ENCODE measurements at places on chromosomes 2 and 18. TPM values are rescaled to one million over a fixed set of nuclear protein-coding genes. Genes with fewer than 3 reads are reported as not detected.

- no peak for DNase-seq
- H3K27me3 ChIP-seq, result no peaks in the 10 kb centered on the region
- H3K27ac ChIP-seq, result no peak overlapping the region
- peaks cover 4% of the 10 kb centered on the region for H3K4me1 ChIP-seq
Measured at GRCh38 chr18:27447930-27448329, 262.8 kb upstream of the CHST9 start.

DNA sequence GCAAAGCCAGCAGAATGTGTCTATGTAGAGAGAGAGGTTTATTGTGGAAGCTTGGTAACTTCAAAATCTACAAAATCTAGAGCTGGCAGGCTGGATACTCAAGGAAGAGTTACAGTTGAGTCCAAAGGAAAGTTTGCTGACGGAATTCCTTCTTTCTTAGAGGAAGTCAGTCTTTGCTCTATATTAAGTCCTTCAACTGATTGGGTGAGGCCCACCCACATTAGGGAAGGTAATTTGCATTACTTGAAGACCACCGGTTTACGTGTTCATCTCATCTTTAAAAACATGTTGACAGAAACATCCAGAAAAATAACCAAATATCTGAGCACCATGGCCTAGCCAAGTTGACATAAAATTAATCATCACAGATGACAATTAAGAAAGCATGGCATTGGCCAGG is 101.5 kb downstream of the TEX51 start:
- H3K27ac ChIP-seq, result no peak overlapping the region
- peaks cover 5% of the 10 kb centered on the region for H3K27me3 ChIP-seq
- no peak for DNase-seq
- H3K4me1 ChIP-seq, result no peaks in the 10 kb centered on the region
- no peak overlapping the region for H3K4me3 ChIP-seq
- H3K36me3 ChIP-seq, result no peaks in the 10 kb centered on the region

GRCh38 chr2:239590995-239591915 is 190.4 kb upstream of the HDAC4 start:
- no peak overlapping the region for H3K4me3 ChIP-seq
- H3K27me3 ChIP-seq, result no peaks in the 10 kb centered on the region
- DNase-seq, result no peak
- H3K36me3 ChIP-seq, result no peaks in the 10 kb centered on the region

The NCOA1 gene
- 113 TPM for total RNA-seq

DNA sequence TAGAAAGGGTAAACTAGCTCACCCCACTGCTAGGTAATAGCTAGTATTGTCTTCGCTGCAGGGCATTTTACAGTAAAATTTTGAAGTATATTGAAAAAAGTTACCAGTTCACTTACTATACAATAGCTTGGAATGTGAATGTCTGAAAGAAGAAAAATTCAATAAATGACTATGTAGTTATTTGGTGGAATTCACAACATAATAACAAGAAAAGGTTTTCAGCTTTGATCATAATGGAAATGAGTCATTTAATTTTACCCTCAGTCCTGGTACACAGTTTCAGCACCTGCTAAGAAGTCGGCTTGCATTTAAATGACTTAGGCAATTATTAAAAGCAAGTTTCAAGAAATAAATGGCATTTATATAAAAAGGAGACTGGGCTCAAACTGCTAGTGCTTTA is 90.4 kb downstream of the NUP35 start:
- DNase-seq, result no peak
- H3K36me3 ChIP-seq, result no peaks in the 10 kb centered on the region
- no peak overlapping the region for H3K4me3 ChIP-seq
- no peaks in the 10 kb centered on the region for H3K4me1 ChIP-seq

The RHBDD1 gene
- 1.5 TPM for total RNA-seq

DNA sequence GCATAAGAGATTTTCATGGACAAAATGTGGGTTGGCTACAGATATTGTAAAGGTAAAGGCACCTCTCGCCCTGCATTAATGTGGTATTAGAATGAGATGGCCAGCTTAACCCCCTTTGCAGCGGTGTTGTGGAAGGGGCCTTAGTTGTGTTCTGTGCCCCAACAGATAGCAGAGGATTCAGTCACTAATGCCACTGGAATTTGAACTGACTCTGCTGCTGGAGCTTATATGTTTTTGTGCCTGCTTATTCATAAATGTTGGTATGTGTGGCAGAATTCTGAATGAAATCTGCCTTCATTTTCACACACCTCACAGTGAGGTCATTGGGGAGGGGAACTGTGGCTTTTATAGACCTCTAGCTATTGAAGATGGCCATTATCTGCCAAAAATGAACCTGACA is 90.7 kb upstream of the ITGA6 start:
- no peak overlapping the region for H3K27ac ChIP-seq
- H3K36me3 ChIP-seq, result no peaks in the 10 kb centered on the region
- no peaks in the 10 kb centered on the region for H3K27me3 ChIP-seq
- H3K4me1 ChIP-seq, result peaks cover 12% of the 10 kb centered on the region
- H3K4me3 ChIP-seq, result no peak overlapping the region

The NDUFB3 gene
- total RNA-seq, result 126 TPM

The CAVIN2 gene
- 10.2 TPM for total RNA-seq

DNA sequence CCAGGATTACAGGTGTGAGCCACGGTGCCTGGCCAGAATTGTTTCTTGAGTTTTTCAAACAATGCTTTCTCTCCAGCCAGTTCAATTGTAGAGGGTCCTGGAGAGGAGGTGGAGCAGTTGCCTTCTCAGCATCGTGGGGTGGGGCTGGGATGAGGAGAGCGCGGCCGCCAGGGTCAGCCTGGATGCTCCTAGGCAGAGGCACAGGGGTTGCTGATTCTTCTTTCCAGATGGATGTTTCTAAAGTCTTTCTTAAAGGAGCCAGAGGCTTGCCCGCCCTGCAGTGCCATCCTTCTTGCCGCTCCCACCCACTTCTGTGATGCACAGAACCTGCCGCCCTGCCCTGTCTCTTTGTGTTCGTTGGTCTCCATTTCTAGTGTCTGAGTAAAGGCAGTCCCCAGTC is 61.1 kb downstream of the AGAP1 start:
- peaks cover 4% of the 10 kb centered on the region for H3K4me1 ChIP-seq
- no peaks in the 10 kb centered on the region for H3K36me3 ChIP-seq
- H3K4me3 ChIP-seq, result no peak overlapping the region
- DNase-seq, result no peak

The STK39 gene
- total RNA-seq, result 7.9 TPM

DNA sequence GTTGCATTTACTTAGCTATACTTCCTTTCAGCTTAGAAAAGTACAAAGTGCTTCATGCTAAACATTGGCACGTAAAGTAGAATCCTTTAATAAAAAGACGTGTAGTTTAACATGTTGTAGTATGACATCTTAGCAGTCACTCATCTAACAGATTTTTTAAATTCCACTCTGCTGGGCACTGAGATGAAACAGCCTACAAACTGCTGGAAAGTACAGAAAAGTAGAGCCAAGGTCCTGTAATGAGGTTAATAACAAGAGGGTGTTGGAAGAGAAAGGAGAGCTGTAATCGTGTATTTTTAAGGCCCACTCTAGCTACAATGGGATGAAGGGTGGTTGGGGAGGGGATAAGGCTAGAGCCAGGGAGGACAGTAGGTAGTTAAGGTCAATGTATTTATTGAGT is 10.7 kb downstream of the CD8A start:
- H3K27ac ChIP-seq, result no peak overlapping the region
- H3K36me3 ChIP-seq, result 0 out of 2 replicates have a peak, but pooled peaks cover under 1% of the 10 kb centered on the region
- DNase-seq, result no peak
- no peak overlapping the region for H3K4me3 ChIP-seq
- no peaks in the 10 kb centered on the region for H3K4me1 ChIP-seq

DNA sequence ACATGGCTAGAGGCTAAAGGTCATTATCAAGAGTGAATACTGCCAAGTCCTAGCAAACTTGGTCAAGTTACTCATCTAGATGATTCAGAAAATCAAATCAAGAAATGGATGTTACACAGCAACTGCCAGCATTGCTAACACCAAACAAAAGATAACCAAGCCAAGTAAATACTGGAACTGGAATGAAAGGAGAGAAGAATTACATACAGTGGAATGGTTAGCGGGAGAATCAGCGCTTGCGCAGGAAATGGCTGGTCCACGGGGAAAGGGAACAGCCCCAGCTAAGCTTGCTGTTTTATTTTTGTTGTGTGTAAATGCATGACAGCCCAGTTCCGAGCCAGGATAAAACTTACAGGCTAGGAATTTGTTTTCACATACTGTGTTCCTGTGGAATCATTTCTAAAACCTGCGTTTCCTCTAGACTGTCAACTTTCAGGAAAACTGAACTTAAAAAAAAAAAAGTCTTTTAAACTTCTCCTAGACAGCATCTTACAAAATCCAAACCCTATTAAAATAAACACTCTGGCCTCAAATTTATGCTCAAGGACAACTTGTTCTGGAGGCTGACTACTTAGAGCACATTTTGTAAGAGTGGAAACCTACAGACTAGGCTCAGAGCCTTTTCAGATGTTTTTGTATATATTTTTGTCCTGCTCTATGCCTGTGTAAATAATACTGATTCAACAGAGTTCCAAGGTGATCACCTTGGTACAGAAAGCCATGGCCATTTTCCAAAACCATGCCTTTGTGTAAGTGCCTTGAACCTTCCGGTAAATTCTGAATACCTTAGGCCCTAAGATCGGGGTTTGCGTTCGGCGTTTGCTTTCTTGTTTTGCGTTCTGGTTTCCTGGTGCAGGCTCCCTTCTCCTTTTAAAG is 30.7 kb upstream of the TXNDC2 start:
- H3K36me3 ChIP-seq, result no peaks in the 10 kb centered on the region
- H3K4me1 ChIP-seq, result no peaks in the 10 kb centered on the region
- H3K4me3 ChIP-seq, result no peak overlapping the region
- no peak for DNase-seq

- no peak for DNase-seq
- H3K36me3 ChIP-seq, result no peaks in the 10 kb centered on the region
- H3K27ac ChIP-seq, result no peak overlapping the region
- no peaks in the 10 kb centered on the region for H3K4me1 ChIP-seq
- no peak overlapping the region for H3K4me3 ChIP-seq
Measured at GRCh38 chr2:72028351-72028995, 119.2 kb downstream of the CYP26B1 start.

The ALPI gene
- total RNA-seq, result not detected

The CXCR1 gene
- total RNA-seq, result not detected

GRCh38 chr18:41647914-41648313 is 307.1 kb upstream of the PIK3C3 start:
- H3K27ac ChIP-seq, result no peak overlapping the region
- H3K4me1 ChIP-seq, result no peaks in the 10 kb centered on the region
- no peaks in the 10 kb centered on the region for H3K36me3 ChIP-seq

- H3K27ac ChIP-seq, result no peak overlapping the region
- DNase-seq, result no peak
- H3K4me3 ChIP-seq, result no peak overlapping the region
- no peaks in the 10 kb centered on the region for H3K36me3 ChIP-seq
- no peaks in the 10 kb centered on the region for H3K4me1 ChIP-seq
- H3K27me3 ChIP-seq, result peaks cover 9% of the 10 kb centered on the region
Measured at GRCh38 chr2:235088496-235088921, 136.7 kb downstream of the SH3BP4 start.

GRCh38 chr2:148026573-148026972 is 5.7 kb downstream of the MBD5 start:
- peaks cover 3% of the 10 kb centered on the region for H3K4me1 ChIP-seq
- no peak overlapping the region for H3K4me3 ChIP-seq
- no peak overlapping the region for H3K27ac ChIP-seq
- no peaks in the 10 kb centered on the region for H3K27me3 ChIP-seq

The CPO gene
- not detected for total RNA-seq

The EDAR gene
- not detected for total RNA-seq

DNA sequence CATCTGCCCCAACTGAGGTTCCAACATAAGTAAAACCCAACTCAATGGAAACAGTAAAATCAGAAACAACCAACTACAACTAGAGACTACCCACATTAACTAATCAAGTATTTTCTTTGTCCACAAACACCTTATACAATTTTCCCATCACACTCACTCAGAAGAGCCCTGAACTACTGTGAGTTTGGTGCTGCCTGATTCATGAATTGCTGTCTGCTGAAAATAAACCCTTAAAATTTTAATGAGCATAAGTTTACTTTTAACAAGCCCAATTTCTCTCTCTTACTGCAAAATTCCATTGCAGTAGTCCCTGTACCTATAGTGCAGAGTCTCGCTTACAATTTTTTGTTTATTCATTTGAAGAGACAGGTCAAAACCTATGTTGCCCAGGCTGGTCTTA is 203.9 kb downstream of the NBAS start:
- H3K4me3 ChIP-seq, result no peak overlapping the region
- H3K4me1 ChIP-seq, result 0 out of 2 replicates have a peak, but pooled peaks cover 4% of the 10 kb centered on the region
- no peaks in the 10 kb centered on the region for H3K27me3 ChIP-seq
- DNase-seq, result no peak

GRCh38 chr2:30684516-30684915 is 122.7 kb downstream of the CAPN13 start:
- H3K4me3 ChIP-seq, result no peak overlapping the region
- H3K27ac ChIP-seq, result no peak overlapping the region
- no peaks in the 10 kb centered on the region for H3K27me3 ChIP-seq
- H3K4me1 ChIP-seq, result no peaks in the 10 kb centered on the region
- DNase-seq, result no peak

The RAB10 gene
- total RNA-seq, result 128 TPM

DNA sequence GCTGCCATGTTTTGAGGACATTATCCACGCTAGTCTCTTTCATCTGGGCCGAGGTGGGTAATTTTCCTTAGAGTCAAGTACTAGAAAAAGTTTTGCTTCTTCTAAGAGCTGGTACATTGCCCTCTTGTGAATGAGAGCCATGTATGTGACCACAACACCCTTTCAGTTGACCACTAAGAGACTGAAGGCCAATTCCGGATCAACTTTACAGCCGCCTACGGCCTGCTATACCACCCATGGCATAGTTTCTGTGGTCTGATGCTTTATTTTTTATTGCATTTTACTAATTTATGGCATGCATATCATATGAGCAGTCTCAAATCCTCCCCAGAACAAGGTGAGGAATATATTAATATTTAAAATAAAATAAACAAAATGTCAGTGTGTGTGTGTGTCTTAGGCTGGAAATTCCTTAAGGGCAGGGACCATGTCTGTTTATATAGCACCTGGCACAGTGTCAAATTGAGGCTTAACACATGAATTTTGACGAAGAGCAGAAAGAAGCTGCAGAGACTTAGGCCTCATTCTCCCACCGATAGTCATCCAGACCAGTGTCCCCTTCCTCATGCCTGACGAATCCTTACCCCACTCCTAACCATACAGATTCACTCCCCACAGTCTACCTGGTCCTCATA is 35.4 kb downstream of the PSD4 start:
- H3K4me1 ChIP-seq, result peaks cover 50% of the 10 kb centered on the region
- peak; percentile 74 for DNase-seq
- peak overlapping the region; percentile 91 for H3K27ac ChIP-seq
- no peaks in the 10 kb centered on the region for H3K27me3 ChIP-seq
- H3K36me3 ChIP-seq, result no peaks in the 10 kb centered on the region

Data from SJCRH30 (cell line).